ENCODE measurements at places on chromosomes 12 and 14.

DNA sequence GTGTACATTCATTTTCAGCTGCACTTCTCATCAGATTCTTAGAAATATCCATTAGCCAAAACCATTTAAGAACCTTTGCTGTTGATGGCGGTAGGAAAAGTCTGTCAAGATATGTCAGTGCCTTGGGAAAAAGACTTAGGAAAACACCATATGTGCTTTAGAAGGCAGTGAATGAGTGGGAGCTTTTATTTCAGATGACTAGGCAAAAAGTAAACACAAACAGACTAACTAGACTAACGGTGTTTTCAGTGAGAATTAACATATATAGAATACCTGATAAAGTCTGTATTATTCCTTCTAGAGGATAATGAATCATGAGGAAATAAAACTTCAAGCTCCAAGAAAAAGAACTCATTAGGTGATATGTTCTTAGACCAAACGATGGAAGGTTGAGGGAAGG is 418.9 kb downstream of the NAV3 start:
- no peak for DNase-seq

GRCh38 chr12:107134558-107134957 is 41.2 kb upstream of the CRY1 start:
- no peak for DNase-seq

DNA sequence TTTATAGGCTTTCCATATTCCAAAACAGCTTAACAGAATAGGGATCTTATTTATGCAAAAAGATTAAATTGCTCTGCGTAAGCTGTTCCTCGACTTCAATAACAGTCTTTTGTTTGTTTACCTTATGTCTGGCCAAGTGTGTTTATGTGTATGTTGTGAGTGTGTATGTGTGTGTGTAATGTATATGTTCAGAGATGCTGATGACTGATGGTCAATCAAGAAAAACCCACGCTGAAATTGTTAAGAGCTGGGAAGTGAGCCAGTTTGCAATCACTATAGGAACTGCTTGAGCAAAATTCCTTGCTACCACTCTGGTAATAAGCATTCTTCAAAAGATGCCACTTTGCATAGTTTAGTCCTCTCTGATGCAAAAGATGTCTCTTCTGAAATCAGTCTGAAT is 59.6 kb downstream of the PRKD1 start:
- DNase-seq = no peak

GRCh38 chr12:96623656-96624217 is 134.4 kb downstream of the CFAP54 start:
- no peak for DNase-seq

- DNase-seq = peak; percentile 48
These were observed 199.5 kb downstream of the TMEM132D start for GRCh38 chr12:129704232-129704830.

DNA sequence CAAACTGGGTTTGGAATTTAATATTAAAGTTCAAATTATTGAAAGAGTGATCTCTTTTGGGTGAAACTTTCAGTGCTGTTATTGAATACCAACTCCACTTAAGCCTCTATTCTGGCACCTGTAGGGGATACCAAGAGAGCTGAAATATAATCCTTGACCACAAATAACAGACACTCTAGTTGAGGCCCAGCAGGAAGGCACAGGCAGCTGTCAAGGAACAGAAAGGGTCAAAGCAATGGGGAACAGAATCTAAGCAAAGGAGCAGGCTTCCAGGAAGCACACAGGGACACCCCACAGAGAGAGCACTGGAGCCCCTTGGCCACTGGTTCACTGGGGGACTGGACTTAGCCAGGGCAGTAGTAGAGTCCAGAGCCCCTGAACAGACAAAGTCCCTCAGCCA is 120.9 kb upstream of the SFSWAP start:
- no peak for DNase-seq

- DNase-seq = peak; percentile 25
These were observed at the start of gene CLEC7A for GRCh38 chr12:10130042-10130441. Gene CLEC7A, minus strand, starts transcription at chr12:10130199. Its CDS starts 117 bp downstream, at chr12:10130082.

- DNase-seq = no peak
These were observed 673.9 kb downstream of the SLC16A7 start for GRCh38 chr12:60269611-60270269.

- DNase-seq = peak; percentile 12
These were observed 2.7 kb upstream of the GZMH start for GRCh38 chr14:24612196-24612595.

DNA sequence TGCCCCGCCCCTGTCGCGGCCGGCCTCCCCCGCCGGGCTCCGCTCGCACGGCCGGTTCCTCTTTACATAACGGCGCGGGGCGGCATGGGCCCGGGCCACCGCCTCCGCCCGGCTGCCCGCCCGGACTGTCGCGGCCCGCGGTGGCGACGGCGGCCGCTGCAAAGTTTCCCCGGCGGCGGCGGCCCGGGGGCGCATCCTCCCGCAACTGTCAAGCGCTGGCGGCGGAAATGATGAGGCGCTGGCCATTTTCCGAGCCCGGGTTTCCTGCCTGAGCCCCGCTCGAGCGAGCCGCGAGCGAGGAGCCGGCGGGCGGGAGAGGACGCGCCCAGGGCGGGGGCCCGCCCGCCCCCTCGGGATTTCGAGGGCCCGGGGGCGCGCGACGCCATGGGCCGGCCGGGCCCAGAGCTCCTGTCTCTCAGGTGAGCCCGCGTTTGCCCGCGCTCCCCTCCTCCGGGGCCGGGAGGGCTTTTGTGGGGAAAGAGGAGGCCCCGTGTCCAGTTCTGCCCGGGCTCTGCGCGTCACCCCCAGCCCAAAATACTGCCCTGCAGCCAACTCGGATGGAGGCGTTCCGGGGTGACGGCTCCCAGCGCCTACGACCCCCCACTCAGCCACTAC is at the start of gene SH2B3:
TSS of gene SH2B3 (plus strand) at position 65 of the 615 bp plus-strand sequence. CDS start 12,223 bp downstream, outside the sequence.
- DNase-seq = peak; percentile 51

DNA sequence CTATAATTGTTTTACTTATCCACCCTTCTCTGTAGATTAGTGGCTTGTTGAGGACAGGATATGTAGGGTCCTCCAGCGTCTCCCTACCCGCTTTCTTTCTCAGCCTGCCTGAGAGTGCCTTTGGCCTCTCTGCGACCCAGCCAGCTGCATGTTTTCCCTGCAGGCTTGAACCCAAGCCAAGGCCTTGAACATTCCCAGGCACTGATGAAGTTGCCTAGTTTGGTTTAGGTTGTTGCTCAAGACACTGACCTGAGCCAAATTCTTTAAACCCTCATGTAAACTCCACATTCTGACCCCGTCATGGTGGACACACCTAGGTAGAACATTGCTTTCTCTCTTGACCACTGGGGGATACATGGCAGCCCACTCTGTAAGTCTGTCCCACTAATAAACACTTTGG is 33.4 kb upstream of the TXNRD1 start:
- no peak for DNase-seq

DNA sequence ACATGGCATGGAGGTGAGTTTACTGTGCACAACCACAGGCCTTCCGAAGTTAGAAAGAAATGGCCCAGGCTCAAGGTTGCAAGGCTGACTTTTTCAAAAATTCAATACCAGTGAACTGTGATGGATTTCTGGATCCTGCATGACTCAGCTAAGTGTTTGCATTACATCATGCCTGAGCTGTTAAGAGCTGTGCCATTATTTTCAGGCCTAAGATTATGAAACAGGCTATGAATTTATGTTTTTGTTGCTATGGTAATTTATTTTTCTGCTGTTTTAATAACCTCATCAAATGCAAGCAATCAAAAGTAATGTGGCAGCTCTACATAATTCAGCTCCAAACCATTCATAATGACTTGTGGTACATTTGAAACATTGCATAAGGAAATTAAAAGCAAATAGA is 457.7 kb upstream of the TMEM132C start:
- DNase-seq = peak; percentile 35

- no peak for DNase-seq
These were observed 68.9 kb upstream of the NCOR2 start for GRCh38 chr12:124636138-124636978.

DNA sequence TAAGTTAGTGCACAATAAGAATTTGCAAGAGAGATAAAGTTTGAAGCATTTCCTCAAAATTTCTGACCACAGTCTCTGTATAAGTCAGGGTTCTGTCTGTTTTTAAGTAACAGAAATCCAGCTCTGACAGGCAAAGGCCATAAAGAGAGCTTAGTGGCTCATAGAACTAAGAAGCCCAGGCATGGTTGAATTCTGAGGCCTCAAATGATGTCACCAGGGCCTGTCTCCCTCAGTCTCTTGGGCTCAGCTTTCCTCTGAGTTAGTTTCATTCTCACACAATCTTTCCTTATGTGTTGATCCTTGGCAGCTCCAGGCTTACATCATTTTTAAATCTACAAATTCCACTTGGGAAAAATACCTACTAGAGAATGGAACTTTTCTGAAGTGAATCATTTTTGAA is 173.4 kb upstream of the ATP2B1 start:
- no peak for DNase-seq

DNA sequence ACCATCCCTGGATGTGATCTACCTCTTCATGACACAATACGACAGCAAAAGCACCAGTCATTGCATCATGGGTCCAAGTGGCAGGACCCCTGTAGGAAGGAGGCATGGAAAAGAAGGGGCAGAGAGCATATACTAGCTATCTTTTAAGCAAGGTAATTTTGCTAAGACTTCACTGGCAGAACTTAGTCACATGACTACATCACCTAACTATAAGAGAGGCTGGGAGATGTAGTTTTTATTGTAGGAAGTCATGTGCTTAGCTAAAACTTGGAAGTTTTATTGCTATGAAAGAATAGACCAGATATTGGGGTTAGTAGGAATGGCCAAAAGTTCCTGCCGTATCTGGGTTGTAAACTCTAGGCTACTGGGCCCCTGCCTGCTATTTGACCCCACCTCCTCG is 18.6 kb upstream of the CHST11 start:
- DNase-seq = no peak

- DNase-seq = no peak
These were observed 378.8 kb upstream of the SOX5 start for GRCh38 chr12:24328261-24328660.

GRCh38 chr14:75022655-75023054 is 19.9 kb downstream of the EIF2B2 start:
- no peak for DNase-seq

- DNase-seq = no peak
These were observed 205.2 kb upstream of the RTL1 start for GRCh38 chr14:101108579-101109346.

DNA sequence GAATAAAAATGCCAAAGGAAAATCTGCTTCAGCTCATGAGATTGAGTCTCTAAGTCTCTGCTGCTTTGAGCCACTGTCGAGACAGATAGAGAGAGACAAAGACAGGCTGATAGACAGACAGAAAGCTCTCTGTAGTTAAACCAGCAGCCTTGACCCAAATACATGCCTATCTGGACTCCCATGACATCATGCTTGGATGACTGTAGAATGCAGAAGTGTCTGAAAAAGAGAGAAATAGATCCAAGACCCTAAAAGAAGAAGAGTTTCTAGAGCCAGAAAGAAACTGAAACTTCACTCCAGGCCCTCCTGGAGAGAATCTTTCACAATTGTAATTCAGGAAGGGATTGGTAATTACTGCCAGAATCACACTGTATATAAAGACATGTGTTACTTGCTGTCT is 122.6 kb upstream of the PLXNC1 start:
- DNase-seq = no peak

GRCh38 chr14:62692490-62693106 is 352.7 kb downstream of the KCNH5 start:
- peak; percentile 36 for DNase-seq

DNA sequence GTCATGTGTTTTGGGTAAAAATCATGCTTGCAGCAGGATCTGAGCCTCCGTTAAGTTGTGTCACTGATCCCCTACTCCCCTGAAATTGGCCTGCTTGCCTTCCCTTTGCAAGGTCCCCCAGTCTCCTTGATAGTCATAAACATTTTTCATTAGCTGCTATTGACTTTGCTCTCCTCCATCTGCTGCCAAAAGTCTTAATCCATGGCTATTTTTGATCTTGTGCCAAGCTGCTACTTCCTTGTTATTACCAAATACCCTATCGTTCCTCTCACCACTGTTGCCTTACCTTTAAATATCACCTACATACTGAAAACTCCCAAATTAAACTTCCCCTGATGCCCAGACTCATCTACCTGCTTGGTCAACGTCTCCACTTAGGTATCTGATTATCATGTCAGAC is 148.3 kb downstream of the PHLDA1 start:
- DNase-seq = no peak

- DNase-seq = no peak
These were observed 419.4 kb downstream of the RAD51B start for GRCh38 chr14:68238976-68239375.

DNA sequence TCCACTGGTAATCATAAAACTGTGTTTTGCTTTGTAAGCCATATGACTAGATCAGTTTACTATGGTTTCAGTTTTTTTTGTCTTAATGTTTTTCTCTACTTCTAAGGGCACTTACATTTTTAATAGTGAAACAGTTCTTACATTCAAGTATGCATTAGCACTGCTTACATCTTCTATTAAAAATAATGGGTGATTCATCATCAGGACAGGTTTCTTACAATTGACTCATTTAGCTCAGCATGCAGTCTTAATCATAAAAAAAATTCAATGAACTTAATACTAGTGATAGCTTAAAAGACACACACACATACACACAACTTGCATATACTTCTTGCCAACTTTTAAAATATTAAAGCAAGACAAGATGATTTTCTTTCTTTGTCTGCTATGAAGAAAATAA is 845.7 kb upstream of the USP15 start:
- no peak for DNase-seq

GRCh38 chr12:6825398-6826124 is 2.6 kb upstream of the P3H3 start:
- peak; percentile 69 for DNase-seq

GRCh38 chr12:122459211-122459610 is 36.7 kb upstream of the CLIP1 start:
- DNase-seq = no peak

DNA sequence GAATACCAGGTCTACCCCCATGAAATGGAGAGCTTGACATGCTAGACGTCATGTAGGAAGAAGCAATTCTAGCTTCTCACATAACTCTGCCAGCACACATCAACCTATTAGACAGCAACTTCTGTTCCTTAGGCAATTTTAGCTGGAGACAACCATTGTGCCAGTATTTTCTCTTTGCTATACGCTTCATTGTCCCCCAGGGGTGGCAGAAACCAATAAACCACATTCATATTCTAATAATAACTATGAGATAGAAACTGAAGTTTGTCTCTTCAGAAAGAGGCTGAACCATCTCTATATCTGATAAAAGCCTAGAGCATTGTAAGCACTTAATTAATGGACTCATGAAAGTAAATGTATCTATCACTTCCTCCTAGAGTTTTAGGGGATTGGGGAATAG is 278.6 kb downstream of the FOXG1 start:
- DNase-seq = no peak

- DNase-seq = peak; percentile 34
These were observed 51.0 kb downstream of the BMAL2 start for GRCh38 chr12:27383429-27384260.

Data from NCI-H510A treated with DMSO at 0.1 percent for 48 hours (cell line).